ENCODE measurements at places on chromosomes 2 and 18.
A peak's percentile ranks its signal among the peaks of the same experiment; 100 is the strongest.

- no peak for DNase-seq
Measured at GRCh38 chr2:233901884-233902283, 15.3 kb upstream of the TRPM8 start.

GRCh38 chr2:61658841-61659780, 121.0 kb upstream of the XPO1 start:
- DNase-seq, result no peak

- DNase-seq, result peak; percentile 53
Measured at GRCh38 chr18:10242936-10243680, 211.3 kb upstream of the APCDD1 start.

DNA sequence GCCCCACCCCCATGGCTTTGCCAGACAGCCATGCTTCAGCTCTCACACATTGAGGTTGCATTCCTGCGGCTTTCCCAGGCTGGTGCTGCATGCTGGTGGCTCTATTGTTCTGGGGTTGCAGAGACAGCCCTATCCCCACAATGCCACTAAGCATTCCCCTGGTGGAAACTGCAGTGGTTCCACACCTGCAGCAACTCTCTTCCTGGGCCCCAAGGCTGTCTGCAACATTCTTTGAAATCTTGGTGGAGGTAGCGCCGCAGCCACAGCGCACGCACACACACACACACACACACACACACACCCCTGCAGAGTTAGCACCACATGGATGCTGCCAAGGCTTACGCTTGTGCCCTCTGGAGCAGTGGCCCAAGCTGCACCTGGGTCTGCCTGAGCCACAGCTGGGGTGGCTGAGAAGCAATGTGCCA, 21.4 kb downstream of the SFXN5 start:
- peak; percentile 81 for DNase-seq

DNA sequence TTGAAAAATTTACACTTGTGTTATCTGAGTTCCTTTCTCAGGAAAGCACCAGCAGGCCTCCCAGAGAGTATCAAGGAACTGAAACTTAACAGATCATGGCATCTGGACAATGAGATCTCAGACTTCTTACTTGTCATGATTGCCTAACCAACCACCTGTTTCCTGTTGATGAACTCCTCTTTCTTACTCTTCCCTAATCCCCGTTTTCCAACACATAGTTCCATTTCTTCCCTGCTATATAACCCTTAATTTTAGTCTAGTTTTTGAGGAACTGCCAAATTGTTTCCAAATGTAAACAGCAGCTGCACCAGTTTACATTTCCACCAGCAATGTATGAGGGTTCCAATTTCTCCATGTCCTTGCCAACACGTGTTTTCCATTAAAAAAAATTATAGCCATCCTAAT, 6.1 kb upstream of the FAM171B start:
- DNase-seq, result no peak

DNA sequence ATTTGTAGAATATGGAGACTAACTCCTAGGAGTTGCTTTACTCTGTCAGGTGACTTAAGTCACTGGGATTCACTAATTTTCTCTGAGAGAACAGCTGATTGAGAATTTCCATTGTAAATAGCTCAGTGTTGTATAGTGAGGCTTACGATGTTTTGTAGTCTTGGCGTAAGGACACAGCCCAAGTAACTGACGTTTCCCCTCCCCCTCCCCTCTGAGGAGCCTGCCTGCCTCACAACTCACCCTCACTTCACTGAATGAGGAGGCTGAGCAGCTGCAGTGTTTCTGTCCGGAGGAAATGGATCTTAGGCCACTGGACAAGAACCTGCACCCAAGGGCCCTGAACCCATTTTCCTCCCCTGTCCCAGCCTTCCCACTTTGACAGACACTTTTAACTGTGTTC, 264.6 kb downstream of the PHLPP1 start:
- no peak for DNase-seq
